ENCODE measurements at places on chromosomes 16 and 17.

DNA sequence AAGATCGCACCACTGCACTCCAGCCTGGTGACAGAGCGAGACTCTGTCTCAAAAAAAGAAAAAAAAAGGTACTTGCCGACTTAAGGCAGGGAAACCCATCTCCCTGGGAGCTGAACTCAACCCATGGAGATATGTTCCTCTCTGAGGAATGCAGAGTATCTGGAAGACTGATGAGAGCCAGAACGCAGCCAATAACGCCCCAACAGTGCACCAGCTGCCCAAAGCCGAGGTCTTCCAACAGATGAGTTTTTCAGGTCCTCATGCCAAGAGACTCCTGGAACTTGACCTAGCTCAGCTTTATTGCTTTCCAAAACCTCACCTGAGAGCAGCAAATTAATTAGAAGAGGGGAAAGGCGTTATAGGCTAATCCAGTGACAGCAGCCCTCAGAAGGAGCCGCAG, 9.4 kb downstream of the ELAC2 start:
- peaks cover 85% of the 10 kb centered on the region for H3K36me3 ChIP-seq
- H3K27me3 ChIP-seq: no peaks in the 10 kb centered on the region
- no peak overlapping the region for H3K27ac ChIP-seq
- H3K4me1 ChIP-seq: peaks cover 8% of the 10 kb centered on the region
- DNase-seq: no peak
- H3K4me3 ChIP-seq: no peak overlapping the region

GRCh38 chr16:13561291-13562070, 358.5 kb upstream of the ERCC4 start:
- no peaks in the 10 kb centered on the region for H3K27me3 ChIP-seq
- peaks cover 3% of the 10 kb centered on the region for H3K36me3 ChIP-seq
- DNase-seq: no peak
- no peaks in the 10 kb centered on the region for H3K4me1 ChIP-seq
- H3K27ac ChIP-seq: no peak overlapping the region

- H3K27ac ChIP-seq: no peak overlapping the region
- H3K36me3 ChIP-seq: peaks cover 4% of the 10 kb centered on the region
- no peak overlapping the region for H3K4me3 ChIP-seq
- H3K27me3 ChIP-seq: peaks cover 27% of the 10 kb centered on the region
- DNase-seq: no peak
Measured at GRCh38 chr17:81650951-81651350, 5.4 kb downstream of the PDE6G start.

- H3K36me3 ChIP-seq: peaks cover 100% of the 10 kb centered on the region
- H3K27me3 ChIP-seq: no peaks in the 10 kb centered on the region
- H3K4me3 ChIP-seq: peak overlapping the region; percentile 27
- no peak overlapping the region for H3K27ac ChIP-seq
- DNase-seq: no peak
- H3K4me1 ChIP-seq: peaks cover 40% of the 10 kb centered on the region
Measured at GRCh38 chr17:82247182-82247823, 18.5 kb downstream of the SLC16A3 start.

DNA sequence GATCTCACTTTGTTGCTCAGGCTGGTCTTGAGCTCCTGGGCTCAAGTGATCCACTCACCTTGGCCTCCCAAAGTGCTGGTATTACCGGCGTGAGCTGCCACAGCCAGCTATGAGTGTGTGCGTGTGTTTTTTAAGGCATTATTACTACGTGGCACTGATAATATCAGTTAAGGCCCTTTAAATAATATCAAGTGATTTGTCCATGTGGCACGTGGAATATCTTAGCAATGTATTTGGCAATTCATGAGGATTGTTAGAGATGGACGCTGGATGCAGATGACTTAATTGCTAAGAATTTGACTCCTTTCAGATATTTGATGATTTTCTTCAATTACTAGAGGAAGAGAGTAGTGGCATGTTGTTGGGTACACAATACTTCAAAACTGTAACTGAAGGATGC, 25.5 kb upstream of the PMP22 start:
- no peak overlapping the region for H3K27ac ChIP-seq
- DNase-seq: no peak
- H3K36me3 ChIP-seq: no peaks in the 10 kb centered on the region
- no peaks in the 10 kb centered on the region for H3K4me1 ChIP-seq

- no peak for DNase-seq
- H3K27ac ChIP-seq: no peak overlapping the region
- no peaks in the 10 kb centered on the region for H3K36me3 ChIP-seq
- peaks cover 6% of the 10 kb centered on the region for H3K4me1 ChIP-seq
- no peak overlapping the region for H3K4me3 ChIP-seq
Measured at GRCh38 chr17:20263595-20263994, 203.7 kb downstream of the LGALS9B start.

DNA sequence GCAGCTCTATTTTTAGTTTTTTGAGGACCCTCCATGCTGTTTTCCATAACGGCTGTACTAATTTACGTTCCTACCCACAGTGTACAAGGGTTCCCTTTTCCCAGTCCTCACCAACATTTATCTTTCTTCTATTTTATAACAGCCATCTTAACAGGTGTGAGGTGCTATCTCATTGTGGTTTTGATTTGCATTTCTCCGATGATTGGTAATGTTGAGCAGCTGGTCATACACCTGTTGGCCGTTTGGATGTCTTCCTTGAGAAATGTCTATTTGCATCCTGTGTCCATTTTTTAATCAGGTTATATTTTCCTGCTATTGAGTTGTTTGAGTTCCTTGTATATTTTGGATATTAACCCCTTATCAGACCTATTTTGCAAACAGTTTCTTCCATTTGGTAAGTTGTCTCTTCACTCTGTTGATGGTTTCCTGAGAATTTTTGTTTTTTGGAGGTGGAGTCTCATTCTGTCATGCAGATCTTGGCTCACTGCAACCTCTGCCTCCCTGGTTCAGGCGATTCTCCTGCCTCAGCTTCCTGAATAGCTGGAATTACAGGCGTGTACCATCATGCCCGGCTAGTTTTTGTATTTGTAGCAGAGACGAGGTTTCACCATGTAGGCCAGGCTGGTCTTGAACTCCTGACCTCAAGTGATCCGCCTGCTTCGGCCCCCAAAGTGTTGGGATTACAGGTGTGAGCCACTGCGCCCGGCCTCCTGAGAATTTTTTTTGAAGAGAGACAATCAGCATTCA, 279.6 kb downstream of the SNX29 start:
- H3K4me1 ChIP-seq: no peaks in the 10 kb centered on the region
- no peak for DNase-seq
- peaks cover 5% of the 10 kb centered on the region for H3K36me3 ChIP-seq
- H3K27me3 ChIP-seq: no peaks in the 10 kb centered on the region
- no peak overlapping the region for H3K4me3 ChIP-seq

DNA sequence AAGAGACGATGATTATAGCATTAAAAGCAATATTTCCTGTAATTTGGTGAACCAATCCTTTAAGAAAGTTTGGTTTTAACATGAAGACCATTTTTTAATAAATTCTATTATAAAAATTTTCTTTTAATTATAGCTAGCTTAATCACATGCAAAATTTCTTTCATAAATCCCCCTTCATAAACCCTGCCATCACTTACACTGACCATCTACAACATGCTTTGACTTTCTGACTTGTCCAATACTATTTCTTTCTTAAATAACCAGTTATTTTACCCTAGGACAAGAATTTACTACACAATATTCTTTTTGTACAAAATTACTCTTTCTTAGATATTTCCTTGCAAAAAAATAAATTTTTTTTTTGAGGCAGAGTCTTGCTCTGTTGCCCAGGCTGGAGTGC, 1334.8 kb downstream of the CDH11 start:
- no peak overlapping the region for H3K4me3 ChIP-seq
- H3K27ac ChIP-seq: no peak overlapping the region
- no peaks in the 10 kb centered on the region for H3K36me3 ChIP-seq
- no peak for DNase-seq
- H3K27me3 ChIP-seq: no peaks in the 10 kb centered on the region

- H3K27ac ChIP-seq: no peak overlapping the region
- peaks cover 9% of the 10 kb centered on the region for H3K27me3 ChIP-seq
- H3K36me3 ChIP-seq: no peaks in the 10 kb centered on the region
- no peak overlapping the region for H3K4me3 ChIP-seq
Measured at GRCh38 chr16:1174477-1175357, 21.8 kb downstream of the CACNA1H start.

- H3K36me3 ChIP-seq: peaks cover 6% of the 10 kb centered on the region
- peaks cover 17% of the 10 kb centered on the region for H3K4me1 ChIP-seq
- H3K27me3 ChIP-seq: peaks cover 56% of the 10 kb centered on the region
- no peak overlapping the region for H3K4me3 ChIP-seq
Measured at GRCh38 chr17:38451030-38451839, 23.0 kb downstream of the ARHGAP23 start.

DNA sequence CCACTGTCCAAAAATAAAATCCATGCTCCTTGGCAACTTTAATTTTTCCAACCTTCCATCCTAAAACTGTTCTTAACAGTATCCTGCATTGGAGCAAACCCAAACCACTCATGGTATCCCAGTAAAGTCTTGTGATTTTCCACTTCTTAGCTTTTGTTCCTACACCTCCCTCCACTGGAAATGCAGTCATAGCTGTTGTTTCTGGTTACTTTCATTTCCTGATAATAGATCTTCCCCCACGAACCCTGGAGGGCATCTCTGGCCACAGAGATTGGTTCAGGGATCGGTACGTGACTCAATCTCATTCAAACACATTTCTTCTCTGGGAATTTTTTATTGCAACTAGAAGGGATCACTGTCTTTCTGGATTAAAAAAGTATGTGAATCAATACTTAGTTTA, 276.0 kb downstream of the GRIN2A start:
- H3K4me3 ChIP-seq: no peak overlapping the region
- no peak for DNase-seq
- no peaks in the 10 kb centered on the region for H3K4me1 ChIP-seq
- H3K36me3 ChIP-seq: no peaks in the 10 kb centered on the region
- no peak overlapping the region for H3K27ac ChIP-seq
- no peaks in the 10 kb centered on the region for H3K27me3 ChIP-seq

DNA sequence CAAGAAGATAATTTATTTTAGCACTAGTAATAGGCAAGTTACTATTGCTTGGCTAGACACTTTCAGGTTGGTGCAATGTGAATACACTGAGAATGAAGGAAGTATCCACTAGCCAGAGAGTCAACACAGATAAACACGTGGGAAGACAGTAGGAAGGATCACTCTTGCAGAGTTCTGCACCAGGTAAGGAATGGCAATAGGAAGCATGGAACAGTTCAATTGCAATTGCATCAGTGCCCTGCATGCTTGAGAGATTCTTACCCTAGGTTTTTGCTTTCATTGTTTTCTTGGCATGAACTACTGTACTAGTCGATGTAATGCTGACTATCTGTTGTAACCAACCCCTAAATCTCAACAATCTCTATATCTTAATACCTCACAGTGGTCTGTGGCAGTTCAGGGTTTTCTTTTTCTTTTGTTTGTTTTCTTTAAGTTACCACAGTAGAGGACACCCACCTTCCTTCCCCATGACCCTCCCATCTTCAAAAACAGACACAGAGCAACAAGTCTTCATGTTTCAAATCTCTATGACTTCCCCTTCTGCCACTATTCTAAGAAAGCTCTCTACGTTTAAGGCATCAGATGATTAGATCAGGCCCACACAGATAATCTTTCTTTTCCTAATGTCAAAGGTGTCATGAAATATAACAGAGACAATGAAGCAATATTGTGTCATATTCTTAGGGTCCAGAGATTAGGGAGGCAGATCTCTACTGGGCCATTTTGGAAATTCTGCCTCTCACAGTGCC, 18.1 kb upstream of the ABCA8 start:
- H3K4me3 ChIP-seq: no peak overlapping the region
- H3K36me3 ChIP-seq: peaks cover 4% of the 10 kb centered on the region
- no peak overlapping the region for H3K27ac ChIP-seq
- DNase-seq: no peak
- peaks cover 52% of the 10 kb centered on the region for H3K27me3 ChIP-seq

- no peaks in the 10 kb centered on the region for H3K36me3 ChIP-seq
- no peak within 1 kb of the TSS for H3K4me3 ChIP-seq
- H3K4me1 ChIP-seq: peaks cover 11% of the 10 kb centered on the region
- DNase-seq: no peak
Measured at GRCh38 chr16:66988197-66988788, at the start of gene CES4A. CES4A (plus strand) TSS chr16:66988589; CDS start chr16:66988773, 184 bp downstream.

GRCh38 chr16:51592001-51592501, 441.0 kb upstream of the SALL1 start:
- DNase-seq: no peak
- H3K27ac ChIP-seq: no peak overlapping the region
- H3K4me3 ChIP-seq: no peak overlapping the region
- H3K27me3 ChIP-seq: no peaks in the 10 kb centered on the region
- no peaks in the 10 kb centered on the region for H3K36me3 ChIP-seq
- H3K4me1 ChIP-seq: no peaks in the 10 kb centered on the region

DNA sequence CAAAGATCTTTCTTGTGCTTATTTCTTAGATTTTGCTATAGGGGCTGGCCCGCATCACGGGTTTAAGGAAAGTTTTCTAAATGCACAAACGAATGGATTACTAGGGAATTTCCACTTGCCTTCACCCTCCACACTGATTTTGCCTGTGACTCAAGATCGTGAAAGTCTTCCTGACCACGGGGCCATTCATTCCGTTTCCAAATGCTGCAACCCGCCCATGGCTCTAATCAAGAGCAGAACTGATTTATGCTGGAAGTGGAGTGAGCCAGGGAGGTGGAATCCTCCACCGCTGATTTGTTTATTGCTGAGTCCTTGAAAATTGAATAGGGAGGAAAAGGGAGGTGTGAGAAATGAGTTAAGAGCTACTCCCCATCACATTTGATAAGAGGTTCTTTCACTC, 52.4 kb downstream of the CA10 start:
- no peak overlapping the region for H3K27ac ChIP-seq
- no peak for DNase-seq
- no peaks in the 10 kb centered on the region for H3K4me1 ChIP-seq
- H3K4me3 ChIP-seq: no peak overlapping the region
- H3K27me3 ChIP-seq: no peaks in the 10 kb centered on the region

DNA sequence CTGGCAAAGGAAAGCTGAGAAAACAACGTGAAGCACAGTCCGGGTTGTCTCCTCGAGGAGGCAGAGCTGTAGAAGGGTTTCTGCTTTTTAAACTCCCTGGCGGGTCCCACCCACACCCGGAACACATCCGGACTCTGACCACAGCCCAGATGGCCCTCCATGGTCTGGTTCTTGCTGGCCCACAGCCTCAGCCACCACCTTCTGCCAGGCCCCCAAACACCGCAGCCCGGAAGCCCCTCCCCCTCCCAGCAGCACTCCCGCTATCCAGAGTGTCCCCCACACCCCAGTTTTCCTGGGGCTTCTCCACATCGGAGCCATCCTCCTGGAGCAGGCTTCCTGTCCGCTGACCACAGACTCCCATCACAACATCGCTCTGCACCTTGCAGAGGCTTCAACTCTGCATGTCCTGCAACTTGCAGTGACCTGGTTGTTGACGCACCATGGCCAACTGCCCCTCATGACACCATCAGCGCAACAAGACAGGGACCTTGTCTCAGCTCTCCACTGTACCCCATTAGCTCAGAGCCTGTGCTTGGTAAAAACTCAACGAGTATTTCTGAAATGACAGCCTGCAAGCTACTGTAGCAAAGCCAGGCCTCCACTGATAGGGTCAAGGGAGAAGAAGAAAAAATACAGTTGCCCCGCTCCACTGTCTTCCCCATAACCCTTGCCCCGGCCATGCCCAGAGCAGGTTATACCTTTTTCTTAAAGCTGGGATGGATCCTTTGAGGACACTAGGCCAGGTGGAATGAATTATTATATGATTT, 129.8 kb downstream of the C16orf78 start:
- H3K4me1 ChIP-seq: no peaks in the 10 kb centered on the region
- no peaks in the 10 kb centered on the region for H3K27me3 ChIP-seq
- no peak overlapping the region for H3K27ac ChIP-seq

GRCh38 chr17:78764871-78765270, 17.2 kb downstream of the CYTH1 start:
- H3K27ac ChIP-seq: peak overlapping the region; percentile 80
- H3K4me1 ChIP-seq: peaks cover 28% of the 10 kb centered on the region
- H3K4me3 ChIP-seq: peak overlapping the region; percentile 68
- H3K27me3 ChIP-seq: no peaks in the 10 kb centered on the region
- peaks cover 13% of the 10 kb centered on the region for H3K36me3 ChIP-seq

Measured in effector memory CD8-positive, alpha-beta T cell (primary cell).